ENCODE measurements at places on chromosomes 5 and 9.

GRCh38 chr5:123094237-123094918 is 5.3 kb downstream of the PRDM6 start:
- DNase-seq, result no peak

GRCh38 chr9:124174433-124174832 is 83.3 kb upstream of the NEK6 start:
- DNase-seq, result no peak

GRCh38 chr9:121424024-121424432 is 54.0 kb upstream of the STOM start:
- DNase-seq, result no peak

GRCh38 chr5:129395247-129395646 is 64.9 kb upstream of the ADAMTS19 start:
- DNase-seq, result no peak

DNA sequence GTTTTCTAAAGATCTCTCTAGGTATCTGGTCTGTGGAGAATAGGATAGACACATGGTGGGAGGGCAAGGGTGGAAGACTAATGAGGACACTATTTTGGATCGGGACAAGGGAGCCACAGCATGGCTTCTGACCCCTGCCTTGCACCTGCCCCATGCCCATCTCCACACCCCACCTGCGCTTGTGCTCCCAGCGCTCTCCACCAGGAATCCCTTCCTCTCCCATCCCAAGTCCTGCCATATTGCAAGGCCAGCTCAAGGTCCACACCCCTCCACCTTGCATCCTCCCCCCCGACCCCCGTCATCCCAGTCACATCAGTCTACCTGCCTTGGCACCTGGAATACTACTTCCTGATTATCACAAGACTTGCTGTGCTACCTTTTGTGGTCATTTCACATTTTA is 44.2 kb upstream of the RETREG1 start:
- DNase-seq, result no peak

- DNase-seq, result no peak
Observed at GRCh38 chr5:67293226-67293625, 96.6 kb upstream of the CD180 start.

DNA sequence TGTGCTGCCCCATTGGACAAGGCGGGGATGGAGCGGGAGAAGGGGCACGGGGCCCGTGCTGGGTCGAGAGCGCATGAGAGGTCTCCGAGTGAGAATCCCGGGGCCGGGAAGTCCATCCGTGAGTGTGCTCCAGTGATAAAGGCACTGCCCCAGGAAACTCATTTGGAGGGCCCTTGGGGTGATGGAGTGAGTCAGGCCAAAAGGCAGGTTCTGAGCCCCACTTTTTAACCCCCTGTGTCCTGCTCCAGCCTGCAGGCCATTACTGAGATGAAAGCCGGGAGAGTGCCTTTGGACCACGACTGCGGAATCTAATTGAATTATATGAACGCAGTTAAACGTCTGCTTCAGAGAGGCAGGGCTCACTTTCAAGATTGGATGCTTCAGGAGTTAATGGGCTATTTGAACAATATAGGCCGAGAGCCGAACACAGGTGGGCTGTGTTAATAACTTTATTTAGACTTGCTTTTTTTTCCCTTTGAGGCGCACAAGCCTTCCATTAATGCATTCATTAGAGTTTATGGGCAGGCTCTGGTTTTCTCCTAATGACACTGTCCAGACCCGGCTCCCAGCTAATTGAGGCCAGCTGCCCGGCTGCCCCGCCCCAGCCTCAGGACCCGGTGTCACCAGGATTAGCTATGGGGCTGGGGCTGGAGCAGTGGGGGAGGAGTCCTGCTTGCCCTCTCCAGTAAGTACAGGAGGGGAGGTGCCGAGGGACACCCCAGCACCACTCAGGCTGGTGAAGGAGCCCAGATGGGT is 79.1 kb upstream of the LMX1B start:
- no peak for DNase-seq

Measured in right hindlimb (tissue), 1 donor.